ENCODE measurements at places on chromosomes 7 and 10.

DNA sequence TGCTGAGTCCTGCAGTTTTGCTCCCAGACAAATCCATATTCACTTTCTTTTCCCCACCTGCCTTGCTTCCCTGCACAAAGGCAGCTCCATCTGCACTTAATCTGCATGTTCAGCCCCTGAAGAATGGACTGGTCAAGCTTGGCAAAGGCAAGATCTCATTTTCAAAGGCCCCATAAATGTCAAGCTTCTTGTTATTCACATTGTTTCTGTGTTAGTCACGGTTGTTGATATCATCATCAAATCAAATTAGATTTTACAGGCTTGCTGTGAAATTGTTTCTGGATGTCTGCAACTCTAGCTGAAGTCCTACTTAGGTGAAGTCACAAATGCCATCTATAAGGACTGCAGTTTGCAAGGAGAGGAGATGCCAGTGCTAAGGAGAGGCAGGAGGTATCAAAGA lies 91.0 kb downstream of the GPAM start:
- DNase-seq: no peak

DNA sequence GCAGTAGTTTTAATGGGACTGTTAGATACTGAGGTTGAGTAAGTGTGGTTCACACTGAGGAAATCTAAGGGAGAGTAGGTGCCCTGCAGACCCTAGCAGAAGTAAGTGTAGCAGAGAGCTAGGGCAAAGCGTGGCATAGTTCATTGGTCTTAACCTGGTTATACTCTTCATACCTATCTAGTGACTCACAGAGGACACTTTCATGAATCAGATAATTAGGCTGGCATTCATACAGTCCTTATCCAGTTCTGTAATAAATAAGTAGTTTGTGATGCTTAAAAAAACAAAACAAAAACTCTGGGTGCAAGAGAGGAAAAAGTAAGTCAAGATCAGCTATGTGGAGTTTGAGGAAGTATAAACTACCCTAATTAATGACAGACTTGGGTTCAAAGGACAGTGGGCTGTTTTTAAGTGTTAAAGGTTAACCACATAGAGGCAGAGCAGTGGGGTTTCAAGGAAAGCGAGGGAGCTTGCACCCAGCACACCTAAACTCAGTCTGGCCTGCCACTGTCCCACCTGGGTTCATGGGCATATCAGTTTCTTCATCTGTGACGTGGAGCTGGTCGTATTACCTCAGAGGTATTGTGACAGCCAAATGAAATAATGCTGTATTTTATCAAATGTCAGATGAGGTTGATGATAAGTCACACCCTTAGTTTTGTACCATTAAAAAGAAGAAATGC lies 27.1 kb downstream of the LMTK2 start:
- no peak for DNase-seq

- no peak for DNase-seq
Observed at GRCh38 chr7:29099896-29100847, 46.2 kb downstream of the CPVL start.

DNA sequence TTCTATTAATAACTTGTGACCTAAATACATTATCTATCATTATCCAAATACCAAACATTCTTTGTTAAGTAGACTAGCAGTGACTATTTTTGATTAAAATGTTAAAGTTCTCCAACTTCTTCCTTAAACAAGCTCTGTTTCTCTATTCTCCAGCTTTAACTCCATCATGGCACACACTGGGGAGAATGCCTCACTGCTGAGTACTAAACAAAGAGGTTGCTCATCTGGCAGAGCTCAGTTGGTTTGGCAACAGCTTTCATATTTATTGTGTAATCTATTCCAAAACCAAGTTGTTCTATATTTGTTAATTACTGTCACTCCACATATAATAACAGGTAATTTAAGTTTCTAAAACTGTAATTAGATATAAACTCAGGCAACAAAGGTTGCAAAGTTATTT lies 89.6 kb downstream of the USP6NL start:
- DNase-seq: no peak

- DNase-seq: no peak
Observed at GRCh38 chr7:45924283-45924682, 3.2 kb upstream of the IGFBP3 start.

GRCh38 chr7:151542606-151543130 lies 23.0 kb upstream of the RHEB start:
- DNase-seq: no peak

- DNase-seq: no peak
Observed at GRCh38 chr10:112525200-112525599, 78.2 kb downstream of the VTI1A start.
